Stimulated activated CD4-positive, alpha-beta T cell treated with anti-CD3 and anti-CD28 coated beads, Interleukin-1b, Interleukin-23, amount 100 ng/mL, for 1 hour (primary cell): ENCODE measurements at places on chromosomes 16 and 17.

DNA sequence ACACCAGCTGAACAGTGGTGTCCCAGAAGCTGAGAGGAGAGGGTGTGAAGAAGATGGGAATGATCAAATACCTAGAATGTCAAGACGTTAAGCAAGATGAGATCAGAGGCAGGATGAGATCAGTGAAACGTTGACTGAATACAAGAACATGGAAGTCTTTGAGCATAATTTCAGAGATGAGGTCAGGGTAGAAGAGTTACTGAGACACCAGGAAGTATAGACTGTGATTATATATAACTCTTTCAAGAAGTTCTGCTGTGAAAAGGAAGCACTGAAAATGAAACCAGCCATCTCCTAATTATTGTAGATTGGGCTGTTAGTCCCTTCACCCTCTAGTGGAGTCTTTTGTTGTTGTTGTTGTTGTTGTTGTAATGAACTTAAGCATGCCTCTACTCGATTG is 9.1 kb downstream of the SHCBP1 start:
- no peak for DNase-seq

DNA sequence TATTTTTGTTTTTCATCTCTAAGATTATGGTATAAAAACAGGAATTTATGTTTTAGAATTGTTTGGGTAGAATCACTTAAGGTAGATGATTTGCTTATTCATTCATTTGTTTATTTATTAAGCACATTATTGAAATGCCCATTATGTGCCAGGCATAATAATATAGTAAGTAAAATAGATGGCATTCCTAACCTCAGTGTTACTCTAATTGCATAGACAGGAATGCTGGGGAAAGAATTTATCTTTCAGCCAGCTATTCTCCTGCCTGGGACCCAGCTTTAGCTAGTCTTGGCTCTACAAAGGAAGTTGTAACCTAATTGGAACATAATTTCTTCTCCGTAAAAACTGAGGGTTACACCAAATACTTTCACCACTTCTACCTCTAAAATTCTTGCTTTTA is 44.6 kb downstream of the NFAT5 start:
- no peak for DNase-seq

GRCh38 chr16:74756203-74756602 is 18.4 kb downstream of the FA2H start:
- DNase-seq: no peak

DNA sequence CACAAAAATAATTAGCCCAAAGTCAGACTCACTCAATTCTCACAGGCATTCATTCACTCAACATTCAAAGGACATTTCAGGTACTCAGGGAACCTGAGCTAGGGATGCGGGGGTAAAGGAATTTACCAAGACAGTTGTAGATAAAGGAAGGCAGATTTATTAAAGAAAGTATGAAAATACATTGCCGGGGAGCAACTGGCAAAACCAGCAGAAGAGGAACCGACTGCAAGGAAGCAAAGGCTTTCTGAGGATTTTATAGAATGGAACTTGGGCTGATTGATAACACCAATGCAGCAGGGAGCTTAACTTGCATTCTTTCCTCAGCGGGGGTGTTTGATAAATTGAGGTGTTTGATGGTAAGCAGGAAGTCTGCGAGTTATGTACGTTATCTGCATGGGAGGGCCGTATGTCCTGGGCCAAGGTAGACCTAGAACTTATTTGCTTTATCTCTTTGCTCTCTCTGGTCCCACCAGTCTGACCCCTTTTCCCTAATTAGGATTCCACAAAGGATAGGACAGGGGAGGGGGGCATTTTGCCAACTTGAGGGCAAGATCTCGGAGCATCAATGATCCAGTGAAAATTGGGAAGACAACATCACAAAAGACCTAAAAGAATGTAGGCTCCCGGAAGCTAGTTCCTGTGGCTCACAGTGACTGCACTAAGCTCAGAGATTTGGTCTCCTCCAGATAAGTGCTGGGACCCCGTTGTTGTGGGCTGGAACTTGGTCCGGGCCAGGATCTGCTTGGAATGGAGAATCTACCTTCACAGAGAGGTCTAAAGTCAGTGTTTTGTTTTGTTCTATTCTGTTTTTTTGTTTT is 5.8 kb upstream of the MT3 start:
- no peak for DNase-seq

DNA sequence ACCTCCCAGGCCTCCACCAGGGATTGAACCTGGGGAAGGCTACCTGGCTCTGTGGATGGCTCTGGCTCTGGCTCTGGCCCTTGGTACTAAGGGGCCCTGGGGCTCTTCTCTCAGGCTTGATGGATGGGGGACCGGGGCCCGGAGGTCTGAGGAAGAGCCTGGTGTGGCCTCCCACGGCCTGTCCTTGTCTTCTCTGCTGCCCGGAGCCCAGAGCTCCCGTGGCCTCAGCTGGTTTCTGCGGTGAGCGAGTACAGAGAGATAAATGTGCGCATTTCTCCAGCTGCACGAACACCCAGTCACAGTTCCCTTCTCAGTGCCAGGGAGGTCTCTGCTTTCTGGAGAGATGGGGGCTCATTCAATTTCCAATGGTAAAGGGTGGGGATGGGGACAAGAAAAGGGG is 9.2 kb downstream of the MGAT5B start:
- DNase-seq: no peak

GRCh38 chr17:82846061-82846691 is 6.4 kb upstream of the ZNF750 start:
- DNase-seq: no peak

DNA sequence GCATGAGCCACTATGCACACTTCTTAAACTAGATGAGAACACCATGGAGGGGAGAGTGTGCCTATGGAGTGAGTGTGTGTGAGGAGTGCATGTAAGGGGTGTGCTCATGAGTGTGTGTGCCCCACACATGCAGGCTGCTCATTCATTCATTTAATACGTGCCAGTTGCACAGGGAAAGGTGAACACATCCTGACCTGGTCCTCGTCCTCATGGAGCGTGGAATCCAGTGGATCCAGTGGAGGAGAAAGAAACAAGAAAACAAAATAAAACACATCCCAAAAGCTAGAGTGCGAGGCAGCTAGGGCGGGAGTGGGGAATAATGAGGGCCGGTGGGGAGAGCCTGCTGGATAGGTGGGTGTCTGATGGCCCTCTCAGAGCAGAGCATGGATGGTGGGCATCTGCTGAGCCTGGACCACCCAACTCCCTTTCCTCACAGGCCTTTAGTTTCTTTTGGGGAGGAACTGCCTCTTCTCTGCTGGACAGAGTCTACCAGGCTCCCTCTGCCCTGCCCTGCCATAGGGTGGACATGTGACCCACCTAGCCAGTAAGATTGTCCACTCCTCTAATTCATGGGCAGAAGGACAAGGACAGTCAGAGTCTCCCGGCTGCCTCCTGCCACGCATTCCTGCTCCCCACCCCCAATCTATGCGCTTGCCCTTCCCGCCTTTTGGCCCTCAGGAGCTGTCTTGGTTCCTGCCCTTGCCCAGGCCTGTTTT is 204.3 kb downstream of the RAB11FIP4 start:
- no peak for DNase-seq

- DNase-seq: no peak
These were observed 652 bp downstream of the PRAC2 start for GRCh38 chr17:48723423-48724250.
